ENCODE measurements at places on chromosomes 2 and 18. TPM values are rescaled to one million over a fixed set of nuclear protein-coding genes. Genes with fewer than 3 reads are reported as not detected.

GPR148 gene
- not detected for polyA plus RNA-seq

MROH2A gene
- not detected for polyA plus RNA-seq

TUBA4B gene
- not detected for polyA plus RNA-seq

PTGR3 gene
- polyA plus RNA-seq: 42.1 TPM

PARD6G gene
- 4.4 TPM for polyA plus RNA-seq

COL6A3 gene
- 312 TPM for polyA plus RNA-seq

CENPA gene
- 7.0 TPM for polyA plus RNA-seq

KCNF1 gene
- 4.3 TPM for polyA plus RNA-seq

NGEF gene
- polyA plus RNA-seq: 2.6 TPM

CFAP65 gene
- not detected for polyA plus RNA-seq

- DNase-seq: peak; percentile 66
Measured at GRCh38 chr2:232315049-232315922, 63.3 kb upstream of the ALPP start.

DNA sequence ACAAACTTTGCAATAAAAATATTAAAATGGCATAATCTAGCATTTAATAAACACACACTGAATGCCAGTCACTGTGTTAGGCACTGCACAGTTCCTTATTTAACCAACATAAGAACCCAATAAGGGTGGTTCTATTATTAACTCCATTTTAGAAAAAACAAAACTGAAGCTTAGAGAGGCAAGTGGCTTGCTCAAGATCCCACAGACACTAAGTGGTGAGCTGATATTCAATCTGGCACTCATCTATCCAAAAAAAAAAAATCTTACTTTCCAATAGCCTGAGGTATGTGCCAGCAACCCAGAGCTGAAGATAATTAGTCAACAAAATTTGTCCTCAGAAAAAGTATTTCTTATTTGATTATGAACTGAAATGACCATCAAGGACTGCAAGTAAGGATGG, 799 bp downstream of the CYTIP start:
- no peak for DNase-seq

GRCh38 chr2:219399716-219400478, 12.2 kb upstream of the DNPEP start:
- DNase-seq: no peak

DNA sequence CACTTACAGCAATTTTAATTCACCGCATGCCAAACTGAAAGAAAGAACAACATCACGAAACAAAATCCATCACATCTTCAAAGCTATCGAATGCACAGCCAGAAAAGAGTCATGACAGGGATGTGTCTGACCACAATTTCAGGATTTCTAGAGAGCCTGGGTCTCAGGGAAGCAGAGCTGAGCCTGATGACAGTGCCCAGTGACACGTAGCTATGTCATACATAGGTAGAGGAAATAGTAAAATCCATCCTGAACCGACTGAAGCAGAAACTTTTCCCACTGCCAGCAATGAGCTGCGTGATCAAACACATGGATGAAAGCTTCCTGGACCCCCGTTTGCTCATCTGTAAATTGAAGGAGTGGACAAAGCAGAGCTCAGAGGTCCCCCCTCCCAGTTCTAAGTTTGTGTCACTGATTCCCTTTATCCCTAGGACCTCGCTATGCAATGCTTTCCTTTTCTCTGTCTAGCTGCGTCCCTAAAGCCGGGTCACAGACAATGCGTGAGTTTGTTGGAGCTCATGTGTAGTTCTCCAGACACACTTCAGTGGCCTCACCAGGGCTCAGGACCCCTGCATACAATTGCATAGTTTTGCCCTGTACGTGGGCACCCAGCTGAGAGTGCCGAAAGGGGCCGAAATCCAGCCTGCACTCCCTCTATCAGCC, 37.6 kb downstream of the CCBE1 start:
- DNase-seq: peak; percentile 24

- DNase-seq: no peak
Measured at GRCh38 chr18:46469186-46469915, 187.7 kb downstream of the LOXHD1 start.

DNA sequence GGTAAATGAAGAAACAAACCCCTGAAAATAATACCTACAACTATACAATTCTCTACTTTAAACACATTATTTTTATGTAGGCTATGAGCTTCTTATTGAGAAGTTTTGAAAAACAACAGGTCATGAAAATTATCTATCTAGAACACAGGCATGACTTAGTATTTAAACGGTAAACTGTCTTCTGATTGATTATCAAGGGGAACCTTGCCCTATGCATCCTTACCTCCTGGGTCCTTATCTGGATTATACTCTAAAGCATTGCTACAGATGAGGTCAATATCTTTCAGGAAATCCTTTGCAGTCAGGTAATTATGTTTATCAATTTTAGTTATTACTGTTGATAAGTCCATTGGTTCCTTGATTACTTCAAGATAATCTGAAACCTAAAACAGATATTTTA, 144.3 kb downstream of the ATAD2B start:
- no peak for DNase-seq

GRCh38 chr2:138329162-138329561, 172.4 kb upstream of the SPOPL start:
- DNase-seq: no peak

DNA sequence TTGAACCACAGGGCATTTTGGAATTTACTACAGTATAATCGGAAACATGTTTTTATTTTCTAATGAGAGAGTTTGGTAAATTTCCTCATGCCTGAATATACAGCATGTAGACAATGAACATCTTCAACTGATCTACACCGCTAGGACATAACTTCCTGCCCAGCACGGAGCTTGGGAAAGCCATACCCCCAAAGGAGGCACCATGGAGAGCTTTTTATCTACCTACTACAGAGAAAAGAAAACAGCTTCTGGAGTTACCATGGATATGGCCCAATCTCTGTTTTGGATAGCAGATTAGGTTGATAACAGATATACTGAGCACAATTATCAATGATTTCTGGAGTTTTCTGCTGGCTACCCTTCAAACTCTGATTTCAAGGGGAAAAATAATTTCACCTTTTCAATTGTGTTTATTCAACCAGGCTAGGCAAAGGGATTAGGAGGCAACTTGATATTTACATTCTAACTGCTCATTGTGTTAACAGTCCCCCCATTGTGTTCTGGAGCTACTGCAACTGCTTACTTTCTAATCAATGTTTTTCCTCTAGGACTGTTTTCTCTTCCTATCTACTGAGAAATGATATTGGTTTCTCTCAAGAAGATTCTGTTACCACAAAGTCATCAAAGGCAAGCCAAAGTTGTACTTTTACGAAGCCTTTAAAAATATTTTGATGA, 123.0 kb upstream of the ARHGAP28 start:
- DNase-seq: no peak

DNA sequence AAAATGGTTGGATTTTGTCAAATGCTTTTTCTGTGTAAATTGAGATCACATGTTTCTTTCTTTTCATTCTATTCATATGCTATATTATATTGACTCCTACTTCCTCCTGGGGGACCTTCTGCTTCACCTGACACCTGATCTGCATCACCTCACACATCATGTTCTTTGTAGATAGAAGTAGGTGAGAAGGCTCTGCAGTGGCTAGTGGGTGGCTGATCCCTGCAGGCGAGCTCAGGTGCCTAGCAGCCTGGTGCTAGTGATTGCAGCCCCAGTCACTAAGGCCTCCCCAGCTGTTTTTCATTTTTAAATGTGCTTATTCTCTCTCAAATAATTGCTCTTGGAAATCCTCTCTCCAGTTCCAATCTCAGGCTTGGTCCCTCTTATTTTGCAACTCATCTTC, 33.6 kb downstream of the MC4R start:
- no peak for DNase-seq

GRCh38 chr2:239895669-239896068, 129.5 kb downstream of the NDUFA10 start:
- DNase-seq: no peak

- DNase-seq: no peak
Measured at GRCh38 chr2:26118682-26119081, 54.2 kb upstream of the GAREM2 start.

- no peak for DNase-seq
Measured at GRCh38 chr18:46034230-46034629, 37.8 kb downstream of the PSTPIP2 start.

- DNase-seq: no peak
Measured at GRCh38 chr2:197237291-197238042, 73.1 kb downstream of the ANKRD44 start.

- DNase-seq: no peak
Measured at GRCh38 chr2:75560022-75560767, 544 bp downstream of the EVA1A start.

- no peak for DNase-seq
Measured at GRCh38 chr2:29619689-29620088, 301.7 kb downstream of the ALK start.

- DNase-seq: no peak
Measured at GRCh38 chr2:218295029-218295428, 2.7 kb upstream of the TMBIM1 start.

- DNase-seq: no peak
Measured at GRCh38 chr2:176415937-176416499, 146.8 kb downstream of the MTX2 start.

- no peak for DNase-seq
Measured at GRCh38 chr2:96154506-96155380, 9.5 kb upstream of the DUSP2 start.

- no peak for DNase-seq
Measured at GRCh38 chr2:127397568-127398238, 9.9 kb upstream of the MAP3K2 start.

- DNase-seq: no peak
Measured at GRCh38 chr18:29711932-29712331, 1330.6 kb downstream of the DSC3 start.

Measured in muscle of back (tissue), 13 donors.